ENCODE measurements at places on chromosomes 2 and 18.

DNA sequence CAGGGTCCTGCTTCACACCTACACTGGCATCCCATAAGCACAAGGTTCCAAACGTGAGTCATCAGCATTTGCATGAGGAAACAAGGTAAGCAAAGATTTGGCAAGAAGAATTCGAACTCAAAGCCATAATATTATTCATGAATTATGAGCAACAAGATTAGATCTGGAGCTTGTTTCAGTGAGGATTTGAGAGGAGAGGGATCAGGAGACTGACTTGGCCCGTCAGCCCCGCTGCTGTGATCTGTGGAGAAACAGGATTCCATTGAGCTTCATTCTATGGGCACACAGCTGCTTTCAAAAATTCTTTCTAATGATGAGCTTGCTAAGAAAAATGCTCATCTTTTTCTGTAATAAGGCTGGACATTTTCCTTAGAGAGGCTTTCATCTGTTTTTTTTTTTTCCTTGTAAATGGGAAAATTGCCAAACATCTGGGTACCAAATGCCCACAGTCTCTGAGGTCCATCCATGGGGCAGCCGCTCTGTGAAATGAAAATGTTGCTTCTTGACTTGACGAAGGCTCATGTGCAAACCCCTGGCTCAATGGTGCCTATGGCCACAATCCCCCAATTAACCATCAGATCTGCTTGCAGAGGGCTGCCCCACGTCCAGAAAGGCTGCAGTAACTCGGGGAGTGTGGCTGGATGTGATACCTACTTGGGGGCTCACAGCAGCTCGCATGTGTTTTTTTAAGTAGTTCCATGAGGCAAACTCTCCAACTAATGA is 179.3 kb downstream of the TMEM18 start:
- no peak for DNase-seq

- no peak for DNase-seq
Measured at GRCh38 chr18:23401400-23402347, 51.4 kb upstream of the RIOK3 start.

DNA sequence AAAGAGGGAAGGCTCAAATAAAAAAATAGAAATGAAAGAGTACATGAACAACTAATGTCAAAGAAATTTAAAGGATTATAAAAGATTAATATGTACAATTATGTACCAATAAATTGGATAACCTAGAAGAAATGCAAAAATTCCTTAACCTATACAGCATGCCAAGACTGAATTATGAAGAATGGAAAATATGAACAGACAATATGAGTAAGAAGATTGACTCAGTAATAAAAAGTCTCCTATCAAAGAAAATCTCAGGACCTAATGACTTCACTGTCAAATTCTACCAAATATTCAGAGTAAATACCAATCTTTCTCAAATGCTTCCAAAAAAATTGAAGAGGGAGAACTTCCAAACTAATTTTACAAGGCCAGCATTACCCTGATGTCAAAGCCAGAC is 120.2 kb upstream of the SPOPL start:
- DNase-seq, result no peak

- no peak for DNase-seq
Measured at GRCh38 chr2:29597035-29597434, 324.4 kb downstream of the ALK start.

DNA sequence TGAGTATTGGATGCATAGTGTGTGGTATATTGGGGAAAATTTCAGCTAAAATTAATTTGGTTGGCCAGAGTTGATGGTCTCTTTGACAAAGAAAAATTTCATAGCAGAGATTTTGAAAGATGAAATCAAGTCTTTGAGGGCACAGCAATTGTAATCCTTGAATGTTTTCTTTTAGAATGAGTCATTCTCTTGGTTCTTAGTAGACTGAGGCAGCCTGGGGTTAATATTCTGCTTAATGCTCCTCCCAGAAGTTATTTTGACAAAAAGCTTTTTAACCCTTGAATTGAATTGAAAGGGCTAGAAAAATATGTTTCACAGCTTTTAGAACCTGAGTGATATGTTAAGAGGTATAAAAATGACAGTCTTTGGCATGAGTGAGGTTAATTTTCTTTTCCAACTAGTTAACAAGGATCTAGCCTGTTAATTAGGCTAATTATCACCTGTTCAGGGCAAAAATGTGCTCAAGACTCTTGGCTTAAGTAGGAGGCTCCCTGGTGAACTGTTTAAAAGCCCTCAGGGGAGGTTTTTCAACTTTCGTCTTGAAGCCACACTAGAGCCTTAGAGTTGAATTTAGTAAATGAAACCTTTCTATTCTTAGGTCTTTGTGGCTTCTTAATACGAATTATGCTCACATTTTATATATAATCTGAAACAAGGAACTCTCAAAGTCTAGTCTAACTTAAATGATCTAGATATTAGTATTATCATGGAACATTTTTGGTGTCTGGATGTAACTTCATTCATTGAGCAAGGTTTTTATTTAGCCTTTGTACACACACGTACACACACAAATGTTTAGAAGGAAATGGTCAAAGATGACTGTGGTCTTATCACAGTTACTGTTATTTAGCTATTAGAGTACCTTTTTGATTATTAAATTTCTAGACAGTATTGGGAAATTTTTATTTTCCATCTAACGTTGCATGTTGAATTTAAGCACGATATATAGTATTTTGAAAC is 272.5 kb downstream of the ZNF407 start:
- DNase-seq, result no peak

- no peak for DNase-seq
Measured at GRCh38 chr2:395886-396285, 108.0 kb upstream of the ALKAL2 start.

GRCh38 chr2:241082341-241083090 is 19.6 kb downstream of the MTERF4 start:
- DNase-seq, result no peak

DNA sequence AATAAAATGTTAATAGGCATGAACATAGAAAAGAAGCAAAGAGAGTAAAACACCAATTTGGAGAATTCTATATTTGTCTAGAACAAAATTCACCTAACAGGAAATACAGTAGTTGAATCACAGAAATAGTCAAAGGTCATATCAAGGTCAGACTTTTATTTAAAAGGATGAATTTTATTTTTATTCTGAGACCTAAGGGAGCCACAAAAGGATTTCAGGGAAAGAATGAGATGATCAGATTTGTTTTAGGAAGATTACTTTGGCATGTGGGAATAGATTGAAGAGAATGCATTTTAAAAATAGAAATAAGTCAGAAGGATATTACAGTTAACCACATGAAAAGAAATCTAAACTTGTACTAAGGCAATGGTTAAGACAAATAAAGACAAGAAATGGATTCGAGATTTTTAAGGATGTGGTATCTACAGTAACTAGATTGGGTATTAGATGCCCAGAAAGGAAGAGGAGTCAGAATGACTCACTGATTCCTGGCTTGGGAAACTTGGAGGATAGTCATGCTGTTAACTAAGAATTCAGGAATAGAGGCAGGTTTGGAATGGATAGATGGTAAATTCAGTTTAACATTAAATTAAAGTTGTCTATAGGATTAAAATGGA is 56.0 kb downstream of the METTL4 start:
- no peak for DNase-seq

GRCh38 chr18:45208164-45208563 is 407.1 kb upstream of the SLC14A2 start:
- no peak for DNase-seq

GRCh38 chr18:24273596-24273995 is 124.0 kb downstream of the OSBPL1A start:
- DNase-seq, result no peak

GRCh38 chr2:8684540-8684877 is 2.7 kb downstream of the ID2 start:
- DNase-seq, result peak; percentile 21

GRCh38 chr2:237491515-237492118 is 4.6 kb downstream of the MLPH start:
- DNase-seq, result no peak

DNA sequence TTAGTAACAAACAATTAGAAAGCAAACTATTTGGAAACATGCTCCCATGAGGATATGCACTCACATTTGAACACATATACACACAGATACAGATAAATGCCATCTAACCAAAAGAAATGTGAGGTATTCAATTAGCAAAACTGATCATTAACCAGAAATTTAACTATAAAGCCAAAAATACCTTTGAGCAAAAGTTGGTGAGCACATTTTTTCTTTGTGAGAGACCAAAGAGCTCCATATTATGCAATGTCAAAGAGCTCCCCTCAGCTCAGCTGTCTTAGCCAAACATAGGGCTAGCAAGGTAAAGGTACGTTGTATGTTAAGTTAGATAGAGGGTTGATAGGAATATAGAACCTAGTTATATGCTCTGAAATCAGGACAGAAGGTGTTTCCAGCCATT is 43.8 kb downstream of the CYBRD1 start:
- no peak for DNase-seq

- DNase-seq, result no peak
Measured at GRCh38 chr18:31079973-31080372, 22.2 kb downstream of the DSC2 start.

DNA sequence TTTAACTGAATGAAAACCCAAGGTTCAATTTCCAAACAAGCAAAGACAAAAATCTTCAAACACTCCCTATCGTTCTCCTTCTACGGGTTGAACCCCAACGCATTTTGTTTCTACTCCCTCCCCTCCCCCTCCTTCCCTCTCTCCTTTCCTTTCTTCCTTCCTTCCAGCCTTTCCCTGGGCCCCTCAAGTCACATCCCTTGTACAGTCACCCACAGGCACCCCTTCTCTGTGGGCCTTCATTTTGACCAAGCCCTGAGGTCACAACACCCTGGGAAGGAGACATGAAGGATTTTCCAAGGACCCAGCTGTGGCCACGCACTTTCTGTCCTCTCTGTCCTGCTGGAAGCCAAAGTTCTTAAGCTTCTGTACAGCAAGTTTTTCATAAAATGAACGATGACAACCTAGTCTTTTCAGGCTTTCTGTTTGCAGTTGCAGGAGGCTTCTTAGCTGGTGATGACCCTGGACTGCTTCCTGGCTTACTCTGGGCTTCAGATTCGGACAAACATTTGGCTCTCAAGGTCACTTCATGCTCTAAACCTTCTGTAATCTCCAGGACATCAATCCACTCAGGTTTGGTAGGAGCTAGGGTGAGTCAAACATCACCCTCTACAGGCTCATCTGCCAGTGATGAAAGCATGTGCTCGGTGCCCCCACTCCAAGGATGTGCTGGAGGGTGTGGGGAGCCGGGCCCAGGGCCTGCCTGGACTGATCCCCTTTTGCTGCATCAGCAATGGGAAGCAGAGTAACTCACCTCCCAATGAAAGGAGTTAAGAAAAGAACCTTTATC is 25.5 kb downstream of the TMEM247 start:
- no peak for DNase-seq

GRCh38 chr2:170176212-170176611 is 1.7 kb upstream of the MYO3B start:
- no peak for DNase-seq

GRCh38 chr2:212136216-212136795 is 402.3 kb downstream of the ERBB4 start:
- DNase-seq, result no peak

- no peak for DNase-seq
Measured at GRCh38 chr2:67076239-67076624, 320.9 kb upstream of the ETAA1 start.

DNA sequence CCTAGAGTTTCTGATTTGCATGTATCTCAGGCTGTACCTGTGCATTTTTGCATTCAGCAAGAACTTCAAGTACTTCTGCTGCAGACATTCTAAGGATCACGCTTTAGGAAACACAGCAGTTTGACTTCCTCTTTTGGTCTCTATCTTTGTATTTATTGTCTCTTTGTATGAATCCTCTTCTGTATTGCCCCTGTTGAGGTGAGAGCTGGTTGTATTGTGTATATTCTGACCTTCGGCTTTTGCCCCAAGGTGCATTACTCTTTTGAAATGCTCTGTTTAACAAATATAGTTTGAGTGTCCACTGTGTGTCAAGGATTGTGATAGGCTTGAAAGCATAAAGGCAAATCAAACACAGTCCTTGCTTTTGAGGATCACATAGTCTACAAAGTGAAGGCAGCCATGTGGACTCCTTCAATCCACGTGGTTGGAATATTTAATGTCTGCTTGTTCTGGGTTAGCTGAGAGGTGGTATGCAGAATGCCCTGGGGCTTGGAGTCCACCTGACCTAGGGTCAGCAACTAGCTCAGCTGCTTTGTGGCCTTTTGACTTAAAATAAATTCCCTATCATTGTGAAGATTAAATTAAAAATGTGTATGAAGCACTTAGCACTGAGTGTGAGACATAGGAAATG is 108.1 kb downstream of the LYPD6 start:
- no peak for DNase-seq

GRCh38 chr2:54330926-54331835 is 75.2 kb upstream of the TSPYL6 start:
- no peak for DNase-seq

DNA sequence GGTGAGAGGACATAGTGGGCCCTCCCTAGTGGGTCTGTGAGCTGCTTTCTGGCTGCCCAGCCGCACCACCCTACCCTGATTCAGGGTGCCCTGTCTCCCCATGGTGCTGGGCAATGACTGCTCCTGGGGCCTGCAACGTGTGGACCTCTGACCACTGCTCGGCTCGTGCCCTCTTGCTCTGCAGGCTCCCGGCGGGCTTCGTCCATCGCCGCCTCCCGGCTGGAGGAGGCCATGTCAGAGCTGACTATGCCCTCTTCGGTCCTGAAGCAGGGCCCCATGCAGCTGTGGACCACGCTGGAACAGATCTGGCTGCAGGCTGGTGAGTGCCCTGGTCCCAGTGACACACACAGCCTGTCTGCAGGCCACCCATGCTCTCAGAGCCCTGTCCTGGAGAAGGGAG is 103.5 kb downstream of the STPG4 start:
- no peak for DNase-seq

GRCh38 chr2:48750128-48750739 is 5.3 kb downstream of the LHCGR start:
- no peak for DNase-seq

DNA sequence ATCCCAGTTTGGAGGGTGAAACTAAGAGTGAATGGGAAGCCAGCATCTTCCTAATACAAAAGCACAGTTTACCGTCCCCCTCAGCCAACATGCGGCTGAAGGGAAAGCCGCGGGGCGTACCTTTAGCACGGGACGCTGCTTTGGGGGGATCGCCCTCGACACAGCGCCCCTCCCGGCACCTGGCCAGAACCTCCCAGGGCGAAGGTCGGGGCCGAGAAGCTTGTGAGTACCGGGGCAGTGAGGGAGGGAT is at the start of gene METTL8:
Gene METTL8 (minus strand): TSS at position 228 of the 250 bp plus-strand sequence. CDS start 41,805 bp downstream, outside the sequence.
- no peak for DNase-seq

DNA sequence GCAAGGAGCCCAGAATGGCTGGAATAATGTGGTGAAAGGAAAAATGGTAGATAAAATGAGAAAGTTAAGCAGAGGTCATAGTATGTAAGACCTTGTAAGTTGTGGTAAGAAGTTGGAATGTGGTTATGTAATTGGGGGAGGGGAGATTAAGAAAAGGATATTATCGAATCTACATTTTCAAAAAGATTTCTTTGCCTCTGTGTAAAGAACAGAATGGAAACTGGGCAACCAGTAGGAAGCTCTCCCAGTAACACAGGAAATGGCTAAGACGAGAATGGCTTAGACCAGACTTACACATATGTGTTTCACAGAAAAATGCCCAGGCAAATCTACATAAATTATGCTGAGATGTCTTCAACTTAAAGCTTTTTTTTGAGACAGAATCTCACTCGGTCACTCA is 13.2 kb downstream of the MEMO1 start:
- DNase-seq, result no peak

- DNase-seq, result no peak
Measured at GRCh38 chr2:62724886-62725711, 19.6 kb downstream of the EHBP1 start.

All from T-helper 17 cell (primary cell).